Activated effector memory CD4-positive, alpha-beta T cell treated with Interleukin-2 at 50 U/mL for 16 hours (primary cell): ENCODE measurements at places on chromosomes 1 and 21.

DNA sequence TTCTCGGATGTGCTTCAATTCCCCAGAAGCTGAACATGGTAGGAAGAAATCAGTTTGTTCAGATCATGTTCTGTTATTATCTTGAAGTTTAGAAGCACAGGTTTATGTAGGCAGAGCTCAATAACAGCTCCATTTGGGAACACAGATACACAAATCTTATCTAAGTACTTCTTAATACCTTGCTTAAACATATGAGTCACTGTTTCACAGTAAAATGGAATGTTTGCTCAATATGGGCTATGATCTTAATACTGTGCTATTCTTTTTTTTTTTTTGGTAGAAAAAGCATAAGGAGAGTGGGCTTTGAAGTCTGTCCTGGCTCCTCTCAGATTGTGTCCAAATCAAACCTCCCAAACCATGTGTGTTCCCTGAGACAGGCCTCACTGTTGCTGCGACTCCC, 13.4 kb downstream of the PROK1 start:
- DNase-seq = no peak

DNA sequence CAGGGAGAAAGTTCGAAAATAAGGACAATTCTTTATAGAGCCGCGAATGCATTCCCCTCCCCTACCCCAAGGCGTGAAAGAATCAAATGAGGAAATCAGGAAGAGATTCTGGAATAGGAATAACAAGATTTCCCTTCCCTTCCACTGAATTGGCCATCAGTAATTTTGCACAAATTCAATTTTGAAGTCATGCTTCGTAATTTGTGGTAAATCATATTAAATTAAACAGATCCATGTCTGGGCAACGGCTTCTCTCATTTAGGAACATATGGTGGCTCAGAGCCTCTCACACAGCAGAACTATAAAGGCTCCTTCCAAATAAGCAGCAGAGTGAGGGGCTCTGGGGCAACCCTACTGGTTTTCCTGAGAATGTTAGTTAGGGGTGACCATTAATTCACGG, 152.9 kb downstream of the CLIC6 start:
- DNase-seq = no peak

DNA sequence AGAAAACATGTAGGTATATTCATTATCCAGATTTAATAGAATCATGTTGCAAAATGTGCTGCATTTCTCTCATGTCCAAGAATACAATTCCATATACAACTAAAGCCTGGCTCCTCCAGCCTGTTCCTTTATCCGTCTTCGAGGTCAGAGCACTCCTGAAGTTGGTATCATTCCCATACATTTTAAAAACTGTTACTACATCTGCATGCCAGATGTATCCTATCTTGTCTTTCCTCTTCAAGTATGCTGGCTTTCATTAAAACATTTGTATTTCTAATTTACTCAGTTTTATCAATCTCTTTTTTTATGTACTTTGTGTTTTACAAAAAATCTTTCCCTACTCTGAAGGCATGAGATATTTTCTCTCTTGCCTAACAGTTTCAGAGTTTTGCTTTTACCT, 536.6 kb upstream of the USP24 start:
- DNase-seq = no peak

DNA sequence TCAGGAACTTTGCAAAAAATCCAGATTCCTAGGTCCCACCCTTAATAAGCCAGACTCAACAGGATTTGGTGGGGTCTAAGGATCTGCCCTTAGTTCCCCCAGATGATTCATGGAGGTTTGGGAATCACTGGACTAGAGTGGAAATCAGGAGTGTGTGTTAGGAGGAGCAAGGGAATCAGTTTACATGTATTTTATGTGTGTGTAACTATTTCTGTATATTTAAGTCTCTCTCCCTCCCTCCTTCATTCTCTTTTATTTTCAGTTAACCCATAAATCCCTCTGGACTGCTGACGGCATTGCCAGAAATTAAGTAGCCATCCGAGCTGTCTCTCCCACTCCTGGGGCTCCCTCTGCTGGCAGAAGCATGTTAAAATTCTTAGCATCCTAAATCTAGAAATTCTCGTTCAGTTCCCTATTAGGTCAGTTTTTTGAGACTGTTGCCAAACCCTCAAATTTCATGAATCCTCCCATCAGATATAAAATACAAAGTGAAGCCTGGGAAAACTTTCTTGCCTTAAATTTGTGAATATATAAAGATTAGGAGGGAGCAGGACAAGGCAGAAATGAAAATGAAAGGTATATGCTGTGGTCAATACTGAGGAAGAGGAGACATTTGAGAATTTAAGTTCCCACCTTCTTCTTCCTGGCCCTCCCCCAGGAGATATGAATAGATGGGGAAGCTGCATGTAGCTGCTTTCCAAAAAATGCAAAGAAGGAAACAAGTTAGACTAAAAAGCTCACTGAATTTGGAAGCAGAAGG, 11.7 kb upstream of the HSD11B1 start:
- peak; percentile 44 for DNase-seq

GRCh38 chr1:96641282-96641681, 80.3 kb upstream of the PTBP2 start:
- no peak for DNase-seq

DNA sequence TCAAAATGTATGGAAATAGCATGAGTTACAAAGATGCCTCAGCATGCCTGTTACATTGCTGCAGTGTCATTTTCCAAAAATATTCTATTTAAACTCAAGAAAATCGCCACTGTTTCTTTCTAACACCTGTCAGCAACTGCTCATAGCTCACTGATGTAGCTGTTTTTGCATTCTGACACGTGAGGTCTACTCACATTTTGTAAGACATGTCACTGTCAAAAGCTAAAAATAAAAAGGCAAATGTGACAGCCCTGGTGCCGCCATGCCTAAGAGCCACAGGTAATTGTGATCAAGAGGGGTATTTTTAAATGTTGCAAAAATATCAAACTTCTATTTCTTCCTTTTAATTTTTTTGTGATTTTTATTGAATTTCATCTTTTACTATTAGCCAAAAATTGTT, 556.2 kb upstream of the TMPRSS15 start:
- no peak for DNase-seq

- no peak for DNase-seq
These were observed 270.8 kb downstream of the FOXD2 start for GRCh38 chr1:47708658-47709018.

DNA sequence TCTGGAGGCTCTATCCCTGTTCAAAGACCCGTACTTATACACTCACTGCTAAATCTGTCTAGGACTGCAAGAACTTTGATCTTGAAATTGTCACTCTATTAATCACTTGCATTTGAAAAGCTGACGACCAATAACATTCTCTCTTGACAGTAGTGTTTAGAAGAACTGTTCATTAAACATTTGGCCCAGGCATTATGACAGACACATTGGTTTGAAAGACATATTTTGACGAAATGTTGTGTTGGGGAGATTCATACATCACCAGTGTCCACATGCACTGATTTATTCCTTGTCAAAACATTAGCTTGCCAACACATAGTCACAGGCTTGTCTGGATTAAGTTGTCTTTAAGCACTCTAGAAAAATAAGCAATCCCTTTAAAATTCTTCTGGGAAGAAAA, 951.3 kb downstream of the ADGRL2 start:
- no peak for DNase-seq

GRCh38 chr21:32257962-32258785, 20.7 kb downstream of the MIS18A start:
- DNase-seq = no peak

DNA sequence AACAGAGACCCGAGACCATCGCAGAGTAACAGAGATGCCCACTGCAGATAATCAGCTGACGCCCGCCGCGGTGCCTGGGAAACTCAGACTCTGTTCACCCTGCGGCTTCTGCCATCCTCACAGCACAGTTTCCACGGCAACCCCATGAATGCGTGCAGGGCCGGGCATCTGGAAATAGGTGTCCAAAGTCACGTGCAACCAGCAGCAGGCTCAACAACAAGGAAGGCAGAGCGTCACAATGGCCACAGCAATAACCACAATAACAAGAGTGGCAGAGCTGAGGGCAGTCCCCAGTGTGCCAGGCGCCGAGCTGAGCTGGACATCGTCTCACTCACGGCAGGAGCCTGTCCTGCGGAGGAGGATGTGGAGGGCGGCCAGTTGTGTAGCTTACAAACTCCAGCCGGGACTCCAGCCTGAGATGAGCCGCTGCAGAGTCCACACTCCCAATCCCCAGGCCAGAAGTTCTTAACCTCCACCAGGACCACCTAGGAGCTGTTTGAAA, 102.0 kb downstream of the CRYAA start:
- no peak for DNase-seq

- no peak for DNase-seq
These were observed 9.0 kb downstream of the CLDN19 start for GRCh38 chr1:42730988-42731387.

DNA sequence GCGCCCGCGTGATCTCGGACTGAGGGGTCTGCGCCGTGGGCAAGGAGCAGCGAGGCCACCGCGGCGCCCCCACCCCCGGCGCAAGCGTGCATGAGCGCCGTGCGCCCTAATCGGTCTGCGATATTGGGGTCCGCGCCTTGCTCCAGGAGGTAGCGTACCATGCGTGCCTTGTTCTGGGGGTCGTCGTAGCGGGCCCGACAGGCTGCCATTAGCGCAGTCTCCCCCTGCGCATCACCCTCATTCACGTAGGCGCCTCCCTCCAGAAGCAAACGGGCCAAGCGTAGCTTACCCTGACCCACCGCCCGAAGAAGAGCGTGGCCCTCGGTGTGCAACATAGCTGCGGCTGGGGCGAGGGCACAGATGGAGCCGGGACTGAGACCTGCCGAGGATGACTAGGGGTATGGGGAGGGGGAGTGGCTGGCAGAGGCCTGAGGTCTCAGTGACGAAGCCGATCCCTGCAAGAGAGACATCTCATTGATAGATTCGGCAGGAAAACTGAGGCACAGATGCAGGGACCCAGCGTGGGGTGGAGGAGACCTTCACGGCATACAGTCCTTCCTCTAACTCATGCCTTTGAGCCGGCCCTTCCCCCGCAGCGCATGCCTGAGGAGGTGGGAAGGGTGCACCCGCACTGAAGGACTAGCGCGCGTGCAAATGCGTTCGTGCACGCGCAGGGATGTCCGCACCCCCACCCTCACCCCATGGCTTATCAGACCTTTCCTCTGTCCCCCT, 2.8 kb downstream of the ANKRD34A start:
- DNase-seq = peak; percentile 42

DNA sequence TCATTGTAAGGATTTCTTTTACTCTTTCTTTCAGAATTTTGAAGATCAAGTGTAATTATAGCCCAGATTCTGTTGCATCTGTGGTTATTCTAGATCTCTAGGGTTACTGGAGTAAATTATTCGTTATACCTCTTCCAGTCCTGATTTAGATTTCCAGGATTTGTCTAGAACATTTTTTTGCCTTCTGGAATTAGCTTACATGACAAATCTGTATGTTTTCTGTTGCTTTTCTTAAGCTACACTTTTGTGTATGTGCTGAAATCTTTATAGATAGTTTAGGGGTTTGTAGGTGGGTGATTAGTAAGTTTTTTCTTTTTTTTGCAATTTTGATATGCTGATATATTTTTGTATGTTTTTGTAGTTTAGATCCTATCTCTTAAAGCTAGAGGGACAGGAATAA, 13.7 kb downstream of the RALGPS2 start:
- DNase-seq = no peak

DNA sequence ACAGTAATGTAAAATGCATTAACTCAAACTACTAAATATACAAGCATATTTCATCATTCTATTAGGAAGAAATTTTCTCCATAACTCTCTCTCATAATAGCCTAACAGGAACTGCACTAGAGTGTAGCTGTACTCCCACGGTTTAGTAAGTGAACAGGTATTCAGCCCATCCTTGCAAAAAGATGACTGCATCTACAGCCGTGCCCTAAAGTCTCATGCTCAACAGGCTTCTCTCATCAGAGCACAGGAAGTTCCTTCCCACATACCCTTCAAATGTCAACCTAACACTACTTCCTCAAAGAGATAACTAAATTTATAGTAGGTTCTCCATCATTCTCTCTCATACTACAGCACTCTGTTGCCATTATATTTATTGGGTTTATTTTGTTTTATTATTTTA, 251.6 kb downstream of the AKT3 start:
- no peak for DNase-seq

- DNase-seq = no peak
These were observed 99.1 kb upstream of the CTTNBP2NL start for GRCh38 chr1:112296908-112297307.

DNA sequence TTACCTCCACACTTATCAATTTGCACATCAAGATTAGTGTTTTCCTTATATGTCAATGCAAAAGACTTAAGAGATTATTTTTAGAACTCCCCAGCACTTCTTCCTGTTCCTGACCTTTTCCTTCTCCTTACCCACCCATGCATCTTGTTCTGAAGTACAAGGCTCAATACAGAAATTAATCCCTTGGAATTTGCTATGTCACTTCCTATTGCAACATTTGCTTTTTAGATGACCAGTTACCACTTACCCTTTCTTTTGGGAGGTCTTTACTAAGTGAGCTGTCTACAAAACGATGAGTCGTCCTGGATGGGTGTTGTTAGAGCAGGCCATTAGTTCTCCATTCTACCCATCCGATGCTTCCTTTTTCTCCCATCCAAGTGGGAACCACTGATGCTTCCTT, 221.2 kb downstream of the FMN2 start:
- no peak for DNase-seq

GRCh38 chr1:8017495-8018197, 8.5 kb downstream of the ERRFI1 start:
- DNase-seq = no peak

GRCh38 chr1:45304311-45305081, 22.2 kb upstream of the HPDL start:
- no peak for DNase-seq

GRCh38 chr21:45579383-45580180, 37.3 kb upstream of the SLC19A1 start:
- DNase-seq = no peak

GRCh38 chr1:22592919-22593790, 29.9 kb downstream of the EPHA8 start:
- DNase-seq = no peak

- no peak for DNase-seq
These were observed 25.3 kb downstream of the FMO2 start for GRCh38 chr1:171210355-171210754.

- DNase-seq = no peak
These were observed 5.8 kb downstream of the TRIM33 start for GRCh38 chr1:114505148-114505561.

- DNase-seq = no peak
These were observed 105.3 kb downstream of the MAST2 start for GRCh38 chr1:45908611-45909140.

DNA sequence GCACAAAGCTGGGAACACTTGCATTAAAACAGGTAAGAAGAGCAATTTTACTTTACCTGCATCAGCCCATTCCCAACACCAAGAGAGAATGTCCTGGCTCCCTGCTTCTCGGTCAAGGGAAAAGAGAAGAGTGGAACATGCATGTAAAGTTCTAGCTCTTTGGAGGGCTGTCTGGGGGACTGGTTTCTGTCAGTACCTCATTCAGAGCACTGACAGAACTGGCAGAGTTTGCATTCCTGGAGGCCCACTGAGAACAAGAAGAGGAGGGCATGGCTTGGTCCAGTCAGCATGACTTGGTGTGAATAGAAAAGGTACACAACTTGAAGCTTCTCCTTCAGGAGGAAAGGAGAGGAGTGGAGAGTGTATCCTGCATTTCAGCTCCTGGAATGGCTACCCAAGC, 83.9 kb downstream of the LRRC7 start:
- no peak for DNase-seq
